Stimulated activated CD8-positive, alpha-beta memory T cell treated with anti-CD3 and anti-CD28 coated beads, Interleukin-2, amount 100 ng/mL, for 1 hour (primary cell): ENCODE measurements at places on chromosomes 7 and 10.

- DNase-seq = no peak
Observed at GRCh38 chr10:119728172-119728800, 2.4 kb downstream of the INPP5F start.

DNA sequence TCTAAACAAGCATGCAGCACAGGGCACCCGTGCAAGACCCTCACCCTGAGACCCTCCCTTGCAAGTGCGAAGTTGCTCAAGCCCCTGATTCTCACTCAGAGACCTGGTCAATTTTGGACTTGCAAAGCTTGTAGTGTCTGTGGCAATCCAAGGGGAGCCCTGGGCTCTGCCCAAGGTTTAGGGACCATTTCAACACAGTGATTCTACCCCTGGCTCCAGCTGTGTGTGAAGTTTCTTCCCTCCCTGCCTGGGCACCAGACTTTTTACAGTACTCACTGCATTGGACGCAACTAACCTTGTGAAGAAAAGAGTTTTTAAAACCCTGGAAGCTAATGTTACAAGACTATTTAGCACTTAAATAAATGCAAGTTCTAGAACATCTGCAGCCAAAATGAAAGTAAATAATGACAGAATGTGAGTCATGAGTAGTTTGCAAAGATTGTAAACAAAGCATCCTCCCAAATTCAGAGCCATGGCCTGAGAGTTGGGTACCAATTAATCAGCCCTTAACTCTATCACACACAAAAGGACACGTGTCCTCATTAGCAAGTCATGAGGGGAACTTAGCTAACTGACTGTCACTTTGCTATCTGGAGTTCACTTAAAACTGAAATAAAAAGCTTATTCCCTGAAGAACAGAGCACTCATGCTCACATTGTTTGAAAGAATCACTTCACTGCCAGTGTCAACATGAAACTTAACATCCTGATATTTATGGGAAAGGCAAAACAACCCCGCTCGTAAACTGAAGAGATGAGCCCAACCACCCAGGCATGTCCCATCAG is 48.1 kb downstream of the RGS10 start:
- no peak for DNase-seq

DNA sequence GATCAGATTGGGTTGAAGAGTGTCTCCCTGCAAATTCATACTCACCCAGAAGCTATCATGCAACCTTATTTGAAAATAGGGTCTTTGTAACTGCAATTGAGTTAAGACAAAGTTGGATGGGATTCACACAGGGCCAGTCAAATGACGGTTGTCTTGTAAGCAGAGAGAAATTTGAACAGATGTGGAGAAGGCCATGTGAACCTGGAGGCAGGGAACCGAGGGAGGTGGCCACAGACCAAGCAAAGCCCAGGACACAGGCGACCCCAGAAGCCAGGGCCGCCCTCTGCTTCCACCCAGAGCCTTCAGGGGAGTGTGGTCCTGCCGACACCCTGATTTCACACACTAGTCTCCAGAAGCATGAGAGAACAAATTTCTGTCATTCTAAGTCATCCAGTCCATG is 140.8 kb downstream of the SFMBT2 start:
- DNase-seq = no peak

- DNase-seq = no peak
Observed at GRCh38 chr10:114208351-114208750, 29.2 kb downstream of the TDRD1 start.

- no peak for DNase-seq
Observed at GRCh38 chr10:73522263-73522662, 26.4 kb upstream of the PPP3CB start.

GRCh38 chr7:153902862-153903261 is 149.3 kb upstream of the DPP6 start:
- DNase-seq = no peak

GRCh38 chr10:12051241-12051640 is 8.6 kb upstream of the UPF2 start:
- no peak for DNase-seq

DNA sequence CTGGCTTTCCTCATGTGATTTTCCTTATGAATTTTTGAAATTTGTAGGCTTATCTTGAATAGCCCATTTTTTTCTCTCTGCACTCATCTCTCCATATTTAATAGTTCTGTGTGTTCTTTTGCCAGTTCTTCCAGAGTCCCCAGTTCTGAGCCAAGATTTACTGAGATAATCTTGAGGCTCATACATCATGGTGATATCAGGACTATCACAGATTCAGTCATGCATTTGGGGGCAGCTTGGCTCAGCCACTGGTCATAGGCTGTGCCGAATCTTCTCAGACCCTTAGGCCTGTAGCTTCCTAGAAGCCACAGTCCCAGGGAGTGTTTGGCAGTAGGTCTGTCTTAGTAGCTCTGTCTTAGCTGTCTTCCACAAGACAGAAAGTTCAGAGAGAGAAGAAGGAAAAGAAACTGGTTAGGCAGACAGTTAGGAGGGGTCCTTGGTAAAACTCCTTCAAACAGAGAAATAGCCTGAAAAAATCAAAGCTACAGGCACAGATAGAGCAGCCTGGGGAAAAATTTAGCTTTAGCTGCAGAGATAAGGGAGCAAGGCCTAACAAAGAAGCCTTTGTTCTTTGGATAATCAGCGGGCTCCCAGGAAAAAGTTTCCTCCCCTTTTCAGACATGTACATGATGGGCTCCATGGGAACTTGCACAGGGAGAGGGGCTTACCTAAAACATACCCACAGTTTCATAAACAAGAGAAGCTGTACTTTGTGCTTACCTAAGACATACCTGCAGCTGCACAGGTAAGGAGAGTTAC is 29.1 kb downstream of the FAS start:
- no peak for DNase-seq

GRCh38 chr7:158569858-158570323 is 17.7 kb downstream of the PTPRN2 start:
- DNase-seq = no peak

- no peak for DNase-seq
Observed at GRCh38 chr10:17547060-17547459, 70.1 kb downstream of the HACD1 start.

GRCh38 chr7:156897673-156898072 is 4.7 kb upstream of the LMBR1 start:
- DNase-seq = no peak

DNA sequence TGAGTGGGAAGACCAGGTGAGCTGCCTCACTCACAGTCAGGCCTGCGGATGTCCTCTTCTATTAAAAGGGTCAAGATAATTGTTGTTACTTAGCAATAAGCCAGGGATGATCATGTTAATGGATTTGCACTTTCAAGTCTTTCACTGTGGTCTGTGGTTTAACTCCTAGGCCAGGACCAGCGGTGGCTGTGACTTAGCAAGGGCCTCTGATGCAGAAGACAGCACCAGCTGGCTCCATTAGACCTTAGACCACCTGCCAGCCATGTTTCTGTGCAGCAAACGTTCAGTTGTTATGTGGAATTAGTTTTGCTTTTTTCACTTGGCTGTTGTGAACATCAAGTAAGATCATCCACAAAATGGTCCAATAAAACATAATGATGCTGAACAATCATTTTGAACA is 537.3 kb downstream of the TNS3 start:
- DNase-seq = no peak

- no peak for DNase-seq
Observed at GRCh38 chr10:122878799-122879338, 512 bp downstream of the FAM24B start.

- DNase-seq = no peak
Observed at GRCh38 chr7:7771452-7771851, 53.0 kb upstream of the RPA3 start.

GRCh38 chr7:90412458-90413184 is 9.4 kb downstream of the CLDN12 start:
- no peak for DNase-seq

GRCh38 chr7:55308186-55308929 is 56.8 kb upstream of the LANCL2 start:
- no peak for DNase-seq

- DNase-seq = no peak
Observed at GRCh38 chr10:6811153-6811552, 231.1 kb upstream of the PRKCQ start.

- no peak for DNase-seq
Observed at GRCh38 chr7:140060243-140060630, 2.5 kb downstream of the PARP12 start.

GRCh38 chr7:56447864-56448693 is 331.9 kb upstream of the NUPR2 start:
- no peak for DNase-seq

GRCh38 chr7:50939021-50939420 is 156.3 kb upstream of the GRB10 start:
- no peak for DNase-seq

- no peak for DNase-seq
Observed at GRCh38 chr10:21230219-21230618, 295.3 kb downstream of the SKIDA1 start.

DNA sequence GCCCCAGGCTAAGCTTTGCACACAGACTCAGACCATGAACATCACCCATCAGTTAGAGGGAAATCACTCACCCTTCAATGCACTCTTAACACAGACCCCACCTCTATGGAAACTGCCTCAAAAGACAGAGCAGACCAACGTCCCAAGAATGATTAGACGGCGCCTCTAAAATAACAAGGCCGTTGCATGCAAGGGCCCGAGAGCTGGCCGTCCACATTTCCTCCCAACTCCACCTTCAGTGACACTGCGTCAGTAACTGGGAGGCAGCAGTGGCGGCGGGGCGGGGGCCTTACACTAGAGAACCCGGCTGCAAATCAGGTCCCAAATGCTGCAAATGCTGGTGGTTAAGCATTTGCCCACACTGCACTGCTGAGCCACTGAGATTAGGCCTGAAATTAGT is 115.0 kb downstream of the PTPRN2 start:
- DNase-seq = no peak

DNA sequence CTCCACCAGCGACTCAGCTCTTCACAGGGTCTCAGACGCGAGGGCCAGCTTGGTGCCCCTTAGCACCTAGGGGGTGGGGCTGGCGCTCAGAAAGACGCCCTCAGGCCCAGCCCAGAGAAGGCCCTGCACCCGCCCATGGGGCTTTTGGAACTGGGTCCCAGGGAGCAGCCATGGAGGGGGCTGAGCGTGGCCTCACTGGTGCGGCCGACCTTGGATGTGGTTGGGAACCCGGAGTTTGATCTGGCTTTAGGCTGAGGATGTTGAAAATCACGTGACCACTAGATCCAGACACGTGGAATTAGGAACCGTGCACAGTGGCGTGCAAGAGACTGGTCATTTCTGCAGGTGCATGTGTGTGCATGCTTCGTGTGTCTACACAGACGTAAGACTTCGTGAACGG is 185.4 kb downstream of the DNAJB6 start:
- no peak for DNase-seq

GRCh38 chr10:87782721-87783120 is 35.3 kb downstream of the ATAD1 start:
- no peak for DNase-seq

DNA sequence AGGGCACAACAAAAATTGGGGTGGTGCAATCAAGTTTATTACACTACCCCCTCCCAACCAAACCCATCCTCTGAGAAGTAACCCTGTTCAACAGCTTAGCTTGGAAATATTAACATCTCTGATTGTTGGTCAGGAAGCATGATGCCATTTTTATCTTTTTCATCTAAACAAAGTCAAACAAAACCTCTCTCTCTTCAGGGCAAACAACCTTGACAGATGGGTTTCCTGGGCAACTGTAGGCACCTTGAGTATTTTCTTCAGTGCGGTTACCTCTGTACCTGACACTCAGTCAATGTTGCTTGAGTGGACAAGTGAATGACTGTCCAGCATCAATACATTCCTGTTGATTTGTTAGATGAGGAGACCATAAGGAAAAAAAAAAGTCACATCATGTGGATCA is 183.6 kb downstream of the NRP1 start:
- DNase-seq = no peak

GRCh38 chr7:74083928-74084721 is 521 bp downstream of the LIMK1 start:
- DNase-seq = no peak

GRCh38 chr10:121708728-121709674 is 110.8 kb upstream of the FGFR2 start:
- DNase-seq = no peak

DNA sequence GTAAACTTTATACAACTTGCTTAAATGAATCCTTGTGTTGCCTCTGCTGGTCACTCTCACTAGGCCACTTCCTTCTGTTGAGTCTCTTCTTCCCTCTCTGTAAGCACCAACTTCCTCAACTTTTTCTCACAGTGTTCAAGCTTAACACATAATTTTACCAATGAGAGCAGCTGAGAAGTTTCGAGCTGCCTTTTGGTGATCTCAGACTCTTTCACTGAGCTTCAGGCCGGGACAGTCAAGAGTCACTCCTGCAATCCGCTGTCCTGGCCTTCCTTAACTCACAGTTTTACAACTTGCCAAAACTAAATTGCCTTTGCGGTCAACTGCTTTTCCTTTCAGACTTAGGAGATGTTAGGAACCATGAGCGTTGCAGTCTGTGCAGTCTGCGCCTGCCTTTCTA is 47.4 kb downstream of the PRPF18 start:
- no peak for DNase-seq

- DNase-seq = no peak
Observed at GRCh38 chr7:100640517-100641440, 573 bp downstream of the TFR2 start.

DNA sequence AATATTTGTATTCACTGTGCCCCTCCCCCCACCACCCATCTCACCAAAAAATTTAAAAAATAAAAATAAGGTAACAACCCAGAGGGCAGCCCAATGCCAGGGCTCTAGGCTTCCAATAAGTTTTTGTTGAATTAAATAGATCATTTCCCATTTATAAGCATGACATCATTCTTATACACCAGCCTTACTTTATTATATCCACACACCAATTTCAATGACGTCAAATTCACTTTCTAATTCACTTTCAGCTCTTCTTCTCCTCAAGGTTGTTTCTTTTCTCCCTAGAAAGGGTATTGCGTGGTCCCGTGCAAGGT is 1.2 kb upstream of the DKK1 start:
- no peak for DNase-seq

- DNase-seq = no peak
Observed at GRCh38 chr7:98994046-98994944, 116.0 kb downstream of the TRRAP start.

GRCh38 chr10:31317652-31318381 is 1.2 kb upstream of the ZEB1 start:
- no peak for DNase-seq

GRCh38 chr10:104325436-104326435 is 12.5 kb downstream of the ITPRIP start:
- DNase-seq = no peak
